ENCODE measurements at places on chromosomes 13 and 19.

GRCh38 chr13:21522847-21523246 is 63.7 kb upstream of the ZDHHC20 start:
- DNase-seq = no peak

- DNase-seq = no peak
Observed at GRCh38 chr19:7125221-7125620, 55.7 kb downstream of the ZNF557 start.

GRCh38 chr13:102566513-102566912 is 30.3 kb upstream of the TPP2 start:
- no peak for DNase-seq

DNA sequence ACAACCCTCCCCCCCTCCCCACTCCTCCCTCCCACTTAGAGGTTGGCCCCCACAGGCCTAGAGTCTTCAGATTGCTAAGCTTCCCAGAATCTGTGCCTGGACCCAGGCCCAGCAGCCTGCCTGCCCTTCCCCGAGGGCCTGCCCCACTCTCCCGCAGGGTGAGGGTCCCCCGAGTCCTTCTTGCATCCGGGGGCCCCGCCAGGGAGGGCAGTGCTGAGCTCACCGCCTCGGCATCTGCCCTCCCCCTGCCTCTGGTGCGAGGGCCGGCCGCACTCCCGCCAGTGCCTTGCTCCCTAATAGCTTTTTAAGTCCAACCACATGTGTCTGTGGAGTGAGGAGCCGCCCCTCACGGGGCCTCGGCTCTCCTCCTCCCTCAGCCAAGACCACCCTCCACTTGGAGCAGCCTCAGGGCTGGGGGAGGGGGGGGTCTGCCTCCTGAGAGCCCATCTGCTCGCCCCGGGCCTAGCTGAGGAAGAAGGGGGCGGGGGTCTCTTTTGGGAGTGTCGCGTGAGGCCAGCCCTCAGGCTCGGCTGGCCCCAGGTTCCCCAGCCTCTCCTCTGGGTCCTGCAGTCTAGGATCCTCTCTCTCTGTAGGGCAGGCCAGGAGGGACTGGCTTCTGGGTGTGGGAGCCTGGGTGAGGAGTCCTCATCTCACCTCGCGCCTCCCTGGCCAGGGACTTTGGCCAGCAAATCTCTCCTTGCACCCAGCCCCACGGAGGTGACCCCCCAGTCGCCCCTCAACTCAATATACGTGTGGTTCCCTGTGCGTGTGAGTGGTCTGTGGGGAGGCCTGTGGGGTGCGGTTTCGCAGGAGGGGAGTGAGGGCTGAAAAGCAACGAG is 47.2 kb downstream of the LYL1 start:
- DNase-seq = no peak

DNA sequence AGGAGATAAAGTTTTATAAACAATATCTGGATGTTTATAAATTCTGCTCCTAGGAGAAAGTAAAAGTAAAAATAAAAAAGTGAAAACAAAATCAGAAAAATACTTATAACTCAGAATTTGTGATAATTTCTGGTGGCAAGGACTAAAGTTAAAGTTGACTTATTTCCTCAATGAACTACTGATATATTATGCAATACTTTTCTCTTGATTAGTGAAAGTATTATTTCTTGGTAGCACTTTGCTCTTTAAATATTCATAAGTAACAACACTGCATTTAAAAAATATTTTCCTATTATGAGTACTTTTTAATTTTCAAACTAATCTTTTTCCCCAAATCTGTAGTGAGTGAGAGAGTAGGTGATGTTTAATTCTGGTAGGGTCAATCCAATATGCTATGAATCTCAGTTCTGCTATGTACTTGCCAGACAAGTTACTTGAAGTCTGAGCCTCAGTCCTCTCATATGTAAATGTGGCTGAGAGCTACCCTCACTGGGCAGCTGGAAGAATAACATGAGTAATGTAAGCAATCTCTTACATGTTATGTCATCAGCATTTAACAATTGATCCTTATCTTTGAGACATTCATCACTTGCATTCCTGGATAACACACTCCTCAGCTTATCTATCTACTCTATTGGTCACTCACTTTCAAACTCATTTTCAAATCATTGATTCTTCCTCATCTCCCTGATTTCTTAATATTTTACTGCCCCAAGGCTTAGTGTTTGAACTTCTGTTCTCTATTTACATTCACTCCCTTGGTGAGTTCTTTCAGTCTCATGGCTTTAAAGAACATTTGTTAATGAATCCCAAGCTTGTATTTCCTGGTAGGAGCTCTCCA is 239.0 kb downstream of the RGCC start:
- no peak for DNase-seq

GRCh38 chr19:12047868-12048267 is 4.9 kb downstream of the ZNF878 start:
- no peak for DNase-seq

GRCh38 chr13:68708336-68708908 is 1399.2 kb upstream of the ATXN8OS start:
- no peak for DNase-seq

GRCh38 chr19:43534816-43535761 is 2.1 kb downstream of the ZNF575 start:
- no peak for DNase-seq

DNA sequence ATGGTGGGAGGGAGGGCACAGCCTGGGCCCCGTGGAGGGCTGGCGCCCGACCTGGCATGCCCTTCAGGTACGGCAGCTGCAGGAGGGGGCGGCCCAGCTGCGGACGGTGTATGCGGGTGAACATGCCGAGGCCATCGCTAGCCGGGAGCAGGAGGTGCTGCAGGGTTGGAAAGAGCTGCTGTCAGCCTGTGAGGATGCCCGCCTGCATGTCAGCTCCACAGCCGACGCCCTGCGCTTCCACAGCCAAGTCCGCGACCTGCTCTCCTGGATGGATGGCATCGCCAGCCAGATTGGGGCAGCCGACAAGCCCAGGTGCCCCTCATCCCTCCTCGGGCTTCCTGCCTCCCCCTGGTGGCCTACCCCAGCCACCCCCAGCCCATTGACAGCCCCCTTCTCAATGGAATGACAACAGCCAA is 16.6 kb upstream of the SHKBP1 start:
- peak; percentile 84 for DNase-seq

- no peak for DNase-seq
Observed at GRCh38 chr19:14112051-14112808, 5.3 kb downstream of the PRKACA start.

- peak; percentile 79 for DNase-seq
Observed at GRCh38 chr19:13082192-13083007, 20.3 kb downstream of the LYL1 start.

GRCh38 chr13:30744056-30744680 is 8.8 kb downstream of the ALOX5AP start:
- DNase-seq = no peak

GRCh38 chr13:56864451-56864850 is 276.3 kb upstream of the PRR20A start:
- no peak for DNase-seq

GRCh38 chr19:12077375-12077774 is 12.8 kb downstream of the ZNF844 start:
- DNase-seq = no peak

DNA sequence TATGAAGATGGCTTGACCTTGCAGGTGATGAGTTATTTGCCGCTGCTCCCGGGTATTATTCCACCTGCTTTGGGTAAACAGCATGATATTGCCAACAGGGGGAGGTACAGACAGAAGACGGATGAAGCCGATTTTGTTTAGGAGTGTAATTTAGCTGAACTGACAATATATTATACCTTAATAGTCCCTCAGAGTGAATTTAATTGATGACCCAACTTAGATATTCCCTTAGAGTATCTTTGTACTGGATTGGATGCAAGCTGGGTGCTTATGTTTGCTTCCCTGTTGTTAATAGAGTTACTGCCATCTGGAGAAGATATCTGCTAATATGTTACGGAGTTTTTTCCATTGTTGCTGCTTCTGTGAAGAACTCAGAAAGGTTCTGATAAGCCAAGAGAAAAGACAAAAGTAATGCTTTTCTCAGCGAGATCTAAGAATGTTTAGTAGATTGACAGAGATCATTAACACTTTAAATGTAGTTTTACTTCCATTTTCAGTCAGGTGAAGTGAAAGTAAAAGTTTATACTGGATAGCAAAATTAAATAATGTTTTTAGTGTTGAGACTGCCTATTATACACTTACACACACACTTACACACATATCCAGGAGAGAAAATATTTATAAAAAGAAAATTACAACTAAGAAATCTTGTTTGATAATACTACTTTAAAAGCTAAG is 2220.8 kb upstream of the PCDH20 start:
- no peak for DNase-seq

DNA sequence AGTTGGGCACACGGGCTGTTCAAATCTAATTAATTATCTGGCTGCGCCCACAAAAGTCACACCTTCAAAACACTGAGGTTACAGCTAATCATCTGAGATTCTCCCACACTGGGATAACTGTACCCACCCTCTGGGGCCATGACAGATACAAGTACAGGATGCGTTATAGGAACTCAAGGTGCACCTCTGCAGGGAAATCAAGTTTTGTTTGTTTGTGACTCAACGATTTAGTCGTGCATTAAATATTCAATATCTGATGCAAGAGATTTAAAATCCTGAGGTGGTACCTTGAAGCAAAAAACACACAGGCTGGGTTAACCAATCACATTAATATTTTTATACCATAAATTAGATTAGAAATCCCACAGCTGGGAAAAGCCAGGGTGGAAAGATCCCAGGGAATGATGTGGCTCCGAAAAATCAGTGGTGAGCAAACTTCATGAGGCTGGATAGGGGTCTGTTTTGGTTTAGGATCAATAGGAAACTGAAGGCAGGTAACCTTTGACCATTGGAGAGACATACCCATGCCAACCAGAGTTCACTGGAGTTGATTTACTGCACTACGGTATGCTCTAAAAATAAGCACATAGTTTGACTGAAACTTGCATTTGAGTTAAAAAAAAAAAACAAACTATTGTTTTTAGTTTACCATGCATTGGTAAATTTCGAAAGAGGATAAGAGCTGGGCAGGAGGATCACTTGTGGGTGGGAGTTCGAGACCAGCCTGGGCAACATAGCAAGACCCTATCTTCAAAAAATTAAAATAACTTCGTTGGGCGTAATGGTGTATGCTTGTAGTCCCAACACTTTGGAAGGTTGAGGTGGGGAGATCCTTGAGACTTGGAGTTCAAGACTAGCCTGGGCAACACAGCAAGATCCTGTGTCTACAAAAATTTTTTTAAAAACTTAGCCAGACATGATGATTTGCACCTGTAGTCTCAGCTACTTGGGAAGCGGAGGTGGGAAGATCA is 23.9 kb upstream of the CEBPG start:
- DNase-seq = no peak

DNA sequence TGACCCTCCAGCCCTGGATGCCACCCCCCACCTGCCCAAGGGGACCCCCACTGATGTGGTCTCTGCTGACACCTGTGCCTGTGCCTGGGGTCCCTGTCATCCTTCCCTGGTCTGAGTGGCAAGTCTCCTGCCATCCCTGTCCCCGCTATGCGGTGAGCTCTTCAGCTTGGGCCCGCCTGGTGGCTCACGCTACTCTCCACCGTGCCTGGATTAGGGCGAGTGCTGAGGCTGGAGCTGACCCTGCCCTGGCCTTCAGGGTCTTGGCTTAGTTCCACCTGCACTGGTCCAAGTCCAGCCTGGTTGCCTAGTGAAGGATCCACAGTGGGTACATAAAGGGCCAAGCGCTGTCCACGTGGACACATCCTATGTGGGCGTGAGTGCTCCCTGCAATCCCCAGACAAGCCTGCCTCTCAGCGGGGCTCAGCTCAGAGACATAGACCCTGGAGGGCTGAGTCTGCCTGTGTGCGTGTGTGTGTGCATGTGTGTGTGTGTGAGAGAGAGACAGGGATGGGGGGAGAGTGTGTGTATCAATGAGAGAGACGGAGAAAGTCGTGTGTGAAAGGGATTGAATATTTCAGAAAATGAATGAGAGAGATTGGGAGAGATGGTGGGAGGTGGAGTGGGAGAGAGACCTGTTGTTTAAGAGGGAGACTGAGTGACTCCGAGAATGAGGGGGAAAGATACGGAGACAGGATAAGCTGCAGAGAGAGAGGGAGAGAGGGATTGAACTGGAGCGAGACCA is 22.1 kb downstream of the WTIP start:
- DNase-seq = no peak

- DNase-seq = no peak
Observed at GRCh38 chr19:17091758-17092333, 16.3 kb downstream of the MYO9B start.

DNA sequence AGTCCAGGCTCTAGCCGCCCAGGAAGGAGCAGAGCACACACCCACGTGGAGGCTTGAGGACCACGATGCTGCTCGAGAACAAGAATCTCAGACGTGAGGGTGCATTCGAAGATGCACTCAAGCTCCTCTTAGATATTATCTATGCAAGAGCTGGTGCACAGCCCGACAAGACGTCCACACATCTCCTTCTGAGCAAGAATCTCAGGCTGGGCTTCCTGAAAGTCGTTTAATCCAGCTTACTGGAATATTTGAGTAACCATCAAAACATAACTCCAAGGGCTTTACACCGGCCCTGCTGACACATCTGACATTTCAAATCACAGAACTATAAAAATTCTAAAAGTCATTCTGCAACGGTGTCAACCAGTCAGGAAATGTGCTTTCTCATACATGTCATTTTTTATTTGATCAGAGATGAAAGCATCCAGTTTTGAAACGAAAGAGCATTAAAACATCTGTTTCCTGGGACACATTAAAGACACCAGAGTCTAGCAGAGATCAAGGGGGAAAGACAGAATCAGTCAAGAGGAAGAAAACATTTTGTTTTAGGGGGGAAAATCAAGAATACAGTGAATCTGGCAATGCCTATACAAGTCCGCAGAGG is 177.7 kb upstream of the IRS2 start:
- no peak for DNase-seq

DNA sequence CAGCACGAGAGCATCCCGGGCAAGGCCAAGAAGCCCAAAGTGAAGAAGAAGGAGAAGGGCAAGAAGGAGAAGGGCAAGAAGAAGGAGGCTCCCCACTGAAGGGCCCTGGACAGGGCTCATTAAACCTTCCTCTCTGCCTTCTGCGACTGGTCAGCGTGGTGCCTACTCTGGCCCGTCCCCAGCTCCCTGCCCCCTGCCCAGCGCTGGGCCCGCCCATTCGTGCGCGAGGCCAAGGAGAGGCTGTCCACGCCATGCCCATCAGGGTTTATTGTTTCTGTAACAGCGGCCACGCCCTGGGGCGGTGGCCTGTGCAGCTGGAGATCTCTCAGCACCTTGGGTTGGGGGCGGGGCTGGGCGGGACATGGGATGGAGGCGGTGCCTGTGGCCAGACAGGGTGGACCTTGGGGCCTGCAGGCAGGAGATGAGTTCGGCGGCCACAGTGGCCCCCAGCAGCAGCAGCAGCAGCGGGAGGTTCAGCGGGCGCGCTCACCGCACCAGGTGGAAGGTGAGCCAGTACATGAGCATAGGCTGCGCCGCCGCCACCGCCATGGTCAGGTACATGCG is 897 bp downstream of the C19orf33 start:
- DNase-seq = no peak

DNA sequence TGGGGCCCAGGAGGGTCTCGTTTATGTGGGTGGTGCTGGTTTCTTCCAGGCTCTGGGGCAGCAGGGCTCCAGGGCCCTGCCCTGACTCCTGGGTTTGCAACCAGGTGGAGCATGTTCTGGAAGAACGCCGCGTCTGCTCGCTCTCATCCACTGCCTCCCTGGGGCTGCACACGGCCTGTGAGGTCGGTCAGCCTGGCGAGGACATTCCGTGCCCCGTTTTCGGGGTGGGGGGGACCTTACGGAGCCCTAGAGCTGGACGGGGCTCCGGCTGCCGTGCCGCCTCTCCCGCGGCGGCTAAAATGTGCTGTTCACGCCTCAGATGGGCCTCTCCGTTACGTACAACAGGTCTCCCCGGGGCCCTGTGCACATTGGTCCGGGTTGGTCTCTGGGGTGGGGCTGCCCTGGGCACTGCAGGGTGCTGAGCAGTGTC is 3.3 kb downstream of the GNA11 start:
- no peak for DNase-seq

GRCh38 chr19:31803835-31804446 is 454.7 kb upstream of the TSHZ3 start:
- no peak for DNase-seq
